Ascending aorta (tissue), 2 donors: ENCODE measurements at places on chromosomes 6 and 20. TPM values are rescaled to one million over a fixed set of nuclear protein-coding genes. Genes with fewer than 3 reads are reported as not detected.

- peak; percentile 23 for DNase-seq
These were observed 31.9 kb downstream of the NSFL1C start for GRCh38 chr20:1434571-1435336.

GRCh38 chr6:24825130-24825630, 26.5 kb upstream of the ARMH2 start:
- no peak for DNase-seq

Gene ARMC2
- total RNA-seq, result 0.11 TPM

DNA sequence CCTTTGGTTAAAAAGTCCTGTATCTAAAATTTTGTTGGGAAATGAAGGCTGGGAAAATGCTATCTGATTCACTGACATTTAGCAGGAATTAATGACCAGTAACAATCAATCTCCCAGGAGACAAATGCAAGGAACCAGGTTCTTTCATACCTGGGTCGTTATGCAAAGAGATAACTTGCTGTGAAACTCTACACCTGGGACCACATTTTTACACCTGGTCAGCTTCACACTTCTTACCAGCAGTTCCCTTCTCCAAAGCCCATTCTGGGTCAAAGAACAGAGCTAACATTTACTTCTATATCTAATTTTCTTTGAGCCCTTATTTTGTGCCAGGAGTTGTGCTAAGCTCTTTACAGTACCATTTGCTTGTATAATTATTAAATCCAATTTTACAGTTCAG, 27.4 kb upstream of the STXBP5 start:
- no peak for DNase-seq

DNA sequence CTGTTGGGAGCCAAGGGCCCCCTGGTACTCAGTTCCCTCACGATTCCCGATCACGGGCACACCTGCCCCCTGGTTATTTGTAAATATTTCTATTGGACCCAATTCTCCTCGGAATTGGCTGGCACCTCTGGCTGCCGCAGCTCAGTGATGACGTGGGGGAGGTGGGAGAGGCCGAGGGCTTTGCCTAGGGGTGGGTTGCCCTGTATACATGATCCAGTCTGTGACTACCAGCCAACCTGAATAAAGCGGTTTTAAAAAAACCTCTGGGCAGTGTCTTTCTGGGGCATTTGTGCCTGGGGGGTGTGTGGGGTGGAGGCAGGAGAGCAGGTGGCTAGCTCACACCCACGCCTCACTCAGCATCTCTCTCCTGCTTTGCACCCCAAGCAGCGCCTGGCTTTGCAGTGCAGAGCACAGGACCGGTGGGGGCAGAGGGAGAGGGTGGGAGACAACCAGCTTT, 42.2 kb downstream of the VSTM2L start:
- no peak for DNase-seq
